Activated CD4-positive, alpha-beta T cell treated with anti-CD3 and anti-CD28 coated beads, Interleukin-2, amount 50 U/mL, for 16 hours (primary cell): ENCODE measurements at places on chromosomes 3 and 15.

DNA sequence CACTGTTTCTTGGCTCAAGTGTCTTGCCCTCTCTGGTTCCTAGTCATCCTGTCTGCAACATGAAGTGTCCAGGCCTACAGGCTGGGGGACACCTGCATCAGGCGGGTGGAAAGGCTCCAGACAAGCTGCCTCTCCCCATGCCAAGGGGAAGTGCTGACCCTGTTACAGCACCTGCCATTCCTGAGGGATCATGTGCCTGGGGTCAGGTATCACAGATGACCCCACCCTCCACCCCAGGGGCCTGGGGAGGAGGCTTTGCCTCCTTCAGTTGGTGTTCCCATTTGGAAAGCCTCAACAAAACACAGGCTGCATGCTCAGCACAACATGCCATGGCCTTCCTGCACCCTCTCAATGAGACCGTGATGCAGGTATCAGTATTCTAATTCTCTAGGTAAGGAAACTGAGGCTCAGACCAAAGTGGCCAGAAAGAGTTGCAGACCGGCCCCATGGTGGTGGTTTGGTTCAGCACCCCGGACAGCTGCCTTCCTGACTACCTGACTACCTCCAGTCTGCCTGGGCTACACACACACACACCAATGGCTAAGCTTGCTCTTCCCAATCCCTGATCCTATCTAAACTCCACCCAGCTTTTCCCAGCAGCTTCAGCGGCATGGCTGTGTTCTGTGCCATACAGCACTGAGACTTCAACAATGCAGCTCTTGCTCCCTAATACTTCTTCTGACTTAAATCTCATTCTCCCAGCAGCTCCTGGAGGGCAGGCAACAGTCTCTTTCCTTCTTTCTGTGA lies 69.7 kb upstream of the LINGO1 start:
- peak; percentile 5 for DNase-seq

- no peak for DNase-seq
Observed at GRCh38 chr15:63089260-63090043, 32.2 kb upstream of the LACTB start.

- no peak for DNase-seq
Observed at GRCh38 chr3:185595526-185595925, 9.4 kb downstream of the SENP2 start.

DNA sequence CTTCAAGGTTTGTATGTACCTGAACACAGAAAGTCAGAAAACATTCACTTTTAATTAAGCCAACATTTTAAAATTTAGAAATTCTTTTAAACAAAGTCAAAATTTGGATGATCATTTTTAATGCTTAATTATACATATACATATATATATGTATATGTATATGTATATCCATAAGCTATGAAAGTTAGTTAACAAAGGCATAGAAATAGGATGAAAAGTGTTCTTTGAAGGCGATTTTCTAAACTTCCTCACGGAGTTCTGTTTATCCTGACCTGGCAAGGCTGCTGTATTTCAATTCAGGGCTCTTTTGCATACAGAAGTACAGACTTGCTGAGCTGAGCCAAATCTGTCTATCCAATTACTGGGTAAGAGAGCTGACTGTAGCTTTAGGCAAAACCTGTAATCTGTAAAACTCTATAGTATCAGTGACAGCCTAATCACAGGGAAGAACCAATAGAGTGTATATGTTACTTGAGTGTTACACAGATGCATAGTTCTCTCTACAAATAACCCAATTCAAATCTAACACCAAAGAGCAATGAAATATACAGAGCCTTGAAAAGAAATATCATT lies 32.1 kb upstream of the THRB start:
- no peak for DNase-seq

DNA sequence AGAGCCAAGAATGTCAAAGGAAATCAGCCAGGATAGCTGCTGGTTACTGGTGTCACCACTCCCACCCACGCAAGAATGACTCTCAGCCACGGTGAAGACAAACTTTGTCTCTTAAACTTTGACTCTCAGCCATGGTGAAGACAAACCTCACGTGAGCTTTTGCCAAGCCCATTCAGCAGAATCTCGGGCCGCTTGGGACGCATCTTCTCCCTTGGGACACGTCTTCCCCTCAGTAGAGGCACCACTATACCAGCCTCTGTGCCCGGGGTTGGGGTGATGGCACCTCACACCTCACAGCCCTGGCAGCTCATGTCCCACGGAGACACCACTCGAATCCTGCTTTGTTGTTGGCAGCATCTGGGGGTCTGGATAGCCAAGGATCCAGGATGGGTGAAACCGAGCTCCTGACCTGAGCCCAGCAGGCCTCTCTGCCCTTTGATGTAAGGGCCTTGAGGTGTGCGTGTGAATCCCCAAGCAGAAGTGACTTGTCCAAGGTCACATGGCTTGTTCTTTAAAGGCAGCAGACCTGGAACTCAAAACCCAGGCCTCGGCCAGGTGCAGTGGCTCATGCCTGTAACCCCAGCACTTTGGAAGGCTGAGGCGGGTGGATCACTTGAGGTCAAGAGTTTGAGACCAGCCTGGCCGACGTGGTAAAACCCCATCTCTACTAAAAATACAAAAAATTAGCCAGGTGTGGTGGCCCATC lies 21.8 kb downstream of the RBPMS2 start:
- no peak for DNase-seq

DNA sequence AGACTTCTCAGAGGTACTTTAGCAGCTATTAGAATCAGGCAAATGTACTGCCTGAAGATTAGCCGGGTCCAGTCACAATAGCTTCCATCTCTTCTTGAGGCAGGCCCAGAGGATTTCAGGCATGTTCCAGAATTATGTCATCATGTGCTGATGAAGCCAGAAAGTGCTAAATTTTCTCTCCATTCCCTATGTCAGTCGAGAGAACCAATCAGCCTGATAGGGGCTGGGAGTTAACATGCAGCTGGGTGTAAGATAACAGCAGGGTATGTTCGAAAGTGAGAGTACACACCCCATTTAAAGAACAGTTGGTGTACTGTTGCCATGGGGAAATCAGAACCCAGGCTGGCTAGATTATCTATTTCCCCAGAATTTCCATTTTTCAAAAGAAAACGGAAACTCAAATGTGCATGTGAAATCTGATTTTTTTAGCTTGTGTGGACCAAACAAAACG lies 48.7 kb downstream of the MYH15 start:
- DNase-seq = no peak

DNA sequence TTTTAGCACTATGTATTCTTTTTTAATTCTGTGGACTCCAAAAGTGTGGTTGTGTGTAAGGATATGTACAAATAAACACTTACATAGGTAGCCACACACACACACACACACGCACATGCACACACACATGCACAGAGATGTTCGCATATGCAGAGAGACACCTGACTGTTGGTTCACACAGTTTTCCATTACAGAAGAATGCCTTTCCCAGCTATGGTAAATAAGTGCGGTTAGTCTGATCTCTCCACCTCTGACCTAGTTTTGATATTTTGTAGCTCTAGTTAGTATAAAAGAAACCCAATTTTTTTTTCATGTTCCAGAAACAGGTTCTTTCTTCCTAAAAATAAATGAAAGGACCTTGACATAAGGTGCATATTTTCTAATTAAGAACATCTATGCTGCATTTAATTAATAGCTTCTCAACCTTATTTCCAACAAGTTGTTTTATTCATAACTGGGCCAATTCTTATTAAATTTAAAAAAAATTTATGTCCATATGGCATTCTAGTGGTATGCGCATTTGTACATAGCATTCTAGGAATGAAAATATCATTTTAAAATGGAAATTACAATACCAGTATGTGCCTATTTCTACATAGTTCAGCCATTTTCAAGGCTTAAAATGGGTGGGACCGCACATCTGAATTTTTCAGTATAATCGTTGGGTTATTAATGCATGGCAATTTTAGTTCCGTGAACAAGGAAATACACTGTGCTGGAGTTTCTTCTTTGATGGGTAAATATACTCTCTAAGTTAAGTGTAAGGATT lies 27.2 kb downstream of the TMEM108 start:
- DNase-seq = no peak

- no peak for DNase-seq
Observed at GRCh38 chr3:151818361-151818760, 4.4 kb downstream of the AADAC start.

GRCh38 chr3:48034000-48034516 lies 17.8 kb upstream of the MAP4 start:
- peak; percentile 29 for DNase-seq

DNA sequence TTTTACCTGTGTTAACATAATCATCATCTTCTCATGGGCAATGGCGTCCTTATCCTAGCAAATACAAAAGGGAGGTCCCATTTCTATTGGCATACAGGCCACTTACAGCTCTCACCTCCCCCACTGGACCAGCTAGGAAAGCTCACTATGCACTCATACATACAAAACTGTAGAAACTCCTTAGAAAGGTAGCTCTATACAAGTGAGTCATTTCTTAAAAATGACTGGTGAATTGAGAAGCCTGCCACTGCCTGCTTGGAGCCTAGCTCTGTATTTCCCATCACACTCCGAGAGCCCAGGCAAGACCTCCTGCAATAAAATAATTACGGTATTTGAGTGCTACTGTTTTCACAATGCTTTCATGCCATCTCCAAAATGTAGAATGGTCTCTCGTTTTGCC lies 321.8 kb downstream of the ULK4 start:
- DNase-seq = no peak

- DNase-seq = no peak
Observed at GRCh38 chr3:25911525-25912295, 121.8 kb downstream of the OXSM start.

GRCh38 chr3:15502616-15503015 lies 18.9 kb downstream of the COLQ start:
- no peak for DNase-seq

DNA sequence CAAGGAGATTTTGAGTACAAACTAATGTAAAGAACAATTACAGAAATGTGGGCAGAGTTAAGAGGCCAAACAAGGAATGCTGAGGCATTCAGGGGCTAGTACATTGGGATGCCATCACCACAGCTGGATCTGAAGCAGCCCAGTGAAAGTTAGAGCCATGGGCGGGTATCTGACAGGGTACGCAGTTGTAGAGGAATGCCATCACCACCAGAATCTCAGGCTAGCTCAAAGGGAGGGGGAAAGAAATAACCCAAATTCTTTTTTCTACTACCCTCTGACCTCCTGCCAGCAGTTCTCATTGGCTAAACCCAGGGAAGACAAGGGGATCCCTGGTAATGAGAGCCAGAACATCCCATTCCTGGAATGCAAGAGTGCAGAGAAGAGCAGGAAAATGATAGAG lies 9.0 kb upstream of the TSC22D2 start:
- no peak for DNase-seq

- no peak for DNase-seq
Observed at GRCh38 chr3:152176241-152176640, 92.5 kb upstream of the MBNL1 start.

GRCh38 chr15:81880833-81881232 lies 165.0 kb downstream of the MEX3B start:
- DNase-seq = no peak

DNA sequence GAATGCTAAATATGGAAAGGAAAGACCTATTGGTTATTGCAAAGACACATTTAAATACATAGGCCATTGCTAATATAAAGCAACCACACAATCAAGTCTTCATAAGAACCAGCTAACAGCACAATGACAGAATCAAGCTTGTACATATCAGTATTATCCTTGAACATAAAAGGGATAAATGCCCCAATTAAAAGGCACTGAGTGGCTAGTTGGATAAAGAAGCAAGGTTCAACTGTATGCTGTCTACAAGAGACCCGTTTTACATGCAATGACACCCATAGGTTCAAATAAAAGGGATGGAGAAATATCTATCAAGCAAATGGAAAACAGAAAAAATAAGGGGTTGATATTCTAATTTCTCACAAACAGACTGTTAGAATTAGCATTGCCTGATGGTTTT lies 706.1 kb downstream of the EPHA3 start:
- no peak for DNase-seq

DNA sequence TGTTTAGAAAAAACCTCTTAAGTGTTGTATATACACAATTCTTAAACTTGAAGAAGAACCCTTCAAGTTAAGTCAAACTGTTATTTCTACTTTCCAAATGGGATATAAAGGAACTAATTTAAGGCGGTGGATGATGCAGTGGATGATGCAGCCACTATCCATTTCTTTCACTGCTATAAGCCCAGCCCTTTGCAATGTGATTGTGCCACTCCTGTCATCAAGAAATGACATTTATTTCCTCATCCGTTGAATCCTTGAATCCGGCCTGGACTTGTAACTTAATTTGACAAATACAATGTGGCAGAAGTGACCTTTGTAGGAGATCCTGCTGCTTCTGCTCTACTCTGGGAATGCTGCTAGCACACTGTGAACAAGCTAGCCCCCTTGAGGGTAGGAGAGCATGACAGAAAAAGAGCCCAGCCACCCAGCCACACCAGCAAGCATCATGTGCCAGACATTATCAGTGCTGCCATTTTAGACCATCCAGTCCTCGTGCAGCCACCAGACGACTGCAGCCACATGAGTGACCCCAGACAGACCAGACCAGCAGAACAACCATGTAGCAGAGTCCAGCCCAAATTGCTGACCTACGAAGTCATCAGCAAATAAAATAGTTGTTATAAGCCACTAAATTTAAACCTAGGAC lies 47.4 kb downstream of the UACA start:
- DNase-seq = no peak

- DNase-seq = no peak
Observed at GRCh38 chr15:101048581-101049030, 129.4 kb downstream of the LRRK1 start.

- no peak for DNase-seq
Observed at GRCh38 chr3:172973799-172974198, 167.2 kb downstream of the SPATA16 start.

- peak; percentile 28 for DNase-seq
Observed at GRCh38 chr3:8767667-8768363, 1.6 kb downstream of the OXTR start.

DNA sequence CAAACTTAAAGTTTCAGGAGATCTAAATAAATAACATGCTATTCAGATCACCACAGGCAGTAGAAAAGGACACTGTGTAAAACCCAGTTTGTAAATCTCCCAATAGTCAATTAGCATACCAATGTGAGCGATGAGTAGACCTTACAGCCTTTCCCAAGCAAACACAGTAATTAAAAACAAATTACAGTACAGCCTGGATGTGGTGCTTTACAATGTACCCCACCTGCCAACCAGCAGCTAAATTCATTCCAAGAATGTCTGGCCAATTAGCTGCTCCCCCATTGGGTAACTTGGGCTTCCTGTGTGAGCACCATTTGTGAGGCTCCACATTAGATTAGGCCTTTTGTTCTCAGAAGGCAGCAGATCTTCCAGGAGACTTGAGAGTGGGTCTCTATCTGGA lies 635.0 kb downstream of the TBL1XR1 start:
- DNase-seq = no peak

GRCh38 chr15:56445746-56446145 lies 19.2 kb downstream of the MNS1 start:
- no peak for DNase-seq

GRCh38 chr3:135752851-135753250 lies 212.7 kb upstream of the PPP2R3A start:
- DNase-seq = no peak

DNA sequence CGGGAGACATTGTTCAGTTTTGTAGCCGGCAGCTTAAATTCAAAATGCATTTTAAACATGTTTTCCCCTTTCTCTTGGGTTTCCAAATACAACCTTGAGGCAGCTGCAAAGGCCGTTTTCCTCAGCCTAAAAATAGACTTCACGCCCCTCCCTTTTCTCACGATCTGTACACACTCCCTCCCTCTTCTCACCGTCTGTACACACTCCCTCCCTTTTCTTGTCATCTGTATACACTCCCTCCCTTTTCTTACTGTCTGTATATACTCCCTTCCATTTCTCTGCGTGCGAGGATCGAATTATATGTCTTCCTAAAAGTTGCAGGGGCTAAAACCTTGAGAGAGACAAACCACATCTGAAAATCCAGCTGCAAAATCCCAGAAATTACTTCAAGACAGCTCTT lies 8.9 kb downstream of the MUC4 start:
- no peak for DNase-seq
